Right forelimb (tissue), 1 donor: ENCODE measurements at places on chromosomes 7 and 10.

DNA sequence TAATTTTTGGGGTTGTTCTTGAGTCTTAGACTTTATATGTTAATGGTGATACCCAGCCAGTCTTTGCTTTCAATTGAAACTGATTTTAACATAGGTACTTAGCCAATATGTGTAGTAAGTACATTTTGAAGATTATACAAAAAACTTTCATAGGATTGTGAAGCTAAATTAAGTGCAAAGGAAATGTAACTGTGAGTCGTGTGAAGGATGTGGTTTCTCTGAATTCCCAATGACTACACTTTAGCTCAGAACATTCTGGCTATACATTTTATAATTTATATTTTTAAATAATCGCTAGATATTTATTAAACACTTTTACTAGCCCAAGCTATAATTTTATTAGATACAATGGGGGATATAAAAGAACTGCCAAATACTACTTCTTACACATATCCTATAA is 359.3 kb downstream of the PCLO start:
- no peak for DNase-seq

- DNase-seq, result no peak
These were observed 29.3 kb downstream of the ADRA2A start for GRCh38 chr10:111106081-111106480.

DNA sequence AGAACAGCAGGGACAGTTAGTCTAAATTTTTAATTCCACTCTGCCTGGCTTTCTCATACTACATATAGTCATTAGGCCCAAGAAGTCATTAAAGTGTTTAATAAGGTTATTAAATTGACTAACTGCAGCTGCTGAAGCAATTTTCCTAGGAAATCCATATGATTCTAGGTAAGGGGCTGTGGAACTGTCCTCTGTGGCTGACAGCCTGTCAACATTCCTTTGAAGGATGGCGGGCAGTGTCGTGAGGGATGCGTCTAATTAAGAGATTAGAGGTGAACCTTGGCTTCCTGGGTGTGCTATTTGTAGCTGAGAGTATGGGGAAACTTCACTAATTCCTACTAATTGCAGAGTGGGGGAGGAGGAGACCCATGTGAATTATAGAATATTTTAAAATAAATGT is 64.6 kb downstream of the SNX10 start:
- DNase-seq, result no peak

GRCh38 chr7:23373151-23374004 is 74.2 kb downstream of the MALSU1 start:
- DNase-seq, result no peak

DNA sequence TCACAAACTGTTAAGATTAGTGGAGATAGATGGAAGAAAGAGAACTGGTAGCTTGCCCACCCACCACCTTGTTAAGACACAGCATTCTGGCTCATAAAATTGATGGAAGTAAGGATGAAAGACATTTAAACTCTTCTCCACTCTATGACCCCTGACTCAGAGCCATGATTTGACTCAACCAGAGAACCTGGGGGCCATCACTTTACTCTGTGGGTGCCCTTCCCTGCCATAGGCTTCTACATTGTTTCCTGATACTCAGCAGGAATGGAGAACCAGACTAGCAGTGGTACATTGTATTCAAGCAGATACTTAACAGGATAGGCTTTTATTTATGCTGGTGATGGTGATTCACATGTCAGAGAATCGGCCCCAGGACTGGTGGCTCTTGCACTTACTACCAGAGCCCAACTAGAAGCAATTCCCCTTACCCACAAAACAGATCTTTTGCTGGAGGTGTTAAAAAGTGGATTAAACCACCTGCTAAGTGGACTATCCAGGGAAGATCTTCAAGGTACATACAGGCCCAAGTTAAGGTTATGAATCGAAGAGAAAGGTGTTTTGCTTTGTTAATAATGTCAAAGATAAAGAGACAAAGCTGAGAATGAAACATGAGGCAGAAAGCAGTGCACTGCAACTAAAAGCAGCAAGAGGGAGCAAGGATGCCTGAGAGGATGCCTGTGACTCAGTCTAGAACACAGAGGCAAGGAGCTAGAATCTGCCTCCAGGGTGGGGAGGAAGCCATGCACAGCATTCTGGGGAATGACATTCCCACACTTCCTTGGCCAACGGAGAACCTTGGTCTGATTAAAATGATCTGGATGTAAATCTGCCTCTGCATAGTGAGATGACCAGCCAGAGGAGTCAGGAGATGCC is 36.0 kb upstream of the GLI3 start:
- DNase-seq, result no peak
